ENCODE measurements at places on chromosomes 7 and 10. TPM values are rescaled to one million over a fixed set of nuclear protein-coding genes. Genes with fewer than 3 reads are reported as not detected.
A peak's percentile ranks its signal among the peaks of the same experiment; 100 is the strongest.

DNA sequence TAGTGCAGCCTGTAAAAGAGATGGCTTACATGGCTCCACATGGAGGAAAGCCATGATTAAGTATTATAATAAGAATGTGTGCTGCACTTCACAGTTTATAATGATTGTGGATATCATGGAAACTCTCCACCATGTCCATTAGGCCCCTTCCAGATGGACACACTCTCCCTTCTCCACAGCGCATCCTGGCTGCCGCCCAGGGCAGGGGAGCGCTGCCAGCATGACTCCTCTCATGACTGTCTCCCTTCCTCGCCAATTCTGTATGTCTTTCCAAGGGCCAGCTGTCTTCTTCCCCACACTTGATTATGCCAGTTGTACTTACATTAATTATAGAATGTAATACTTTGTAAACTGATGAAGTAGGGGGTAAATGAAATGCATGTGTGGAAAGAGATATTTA lies 259.3 kb upstream of the TMEM72 start:
- ATAC-seq: no peak

The SLC26A5 gene
- 0.13 TPM for total RNA-seq

DNA sequence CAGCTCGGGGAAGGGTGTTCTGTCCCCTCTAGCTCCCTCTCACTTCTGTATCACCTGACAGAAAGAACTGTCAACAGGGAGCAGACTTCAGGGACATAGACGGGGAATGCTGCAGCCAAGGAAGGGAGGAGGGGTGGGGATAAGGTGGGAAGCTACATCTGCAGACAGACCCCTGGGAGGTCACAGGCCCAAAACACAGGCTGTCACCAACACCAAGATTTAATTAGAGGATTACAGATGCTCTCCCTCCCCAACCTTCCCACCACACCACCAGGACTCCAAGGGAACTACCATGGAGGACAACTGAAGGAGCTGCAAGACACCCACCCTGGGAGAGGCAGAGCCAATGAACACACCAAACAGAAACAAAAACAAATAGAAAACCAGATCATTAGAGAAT lies 425.2 kb upstream of the VSTM2A start:
- ATAC-seq: no peak

GRCh38 chr10:34524369-34525091 lies 290.6 kb downstream of the PARD3 start:
- no peak for ATAC-seq

- ATAC-seq: no peak
Observed at GRCh38 chr7:132095111-132095765, 481.0 kb downstream of the PLXNA4 start.

GRCh38 chr7:130154131-130154500 lies 51.1 kb downstream of the TMEM209 start:
- ATAC-seq: no peak

- ATAC-seq: no peak
Observed at GRCh38 chr10:110052916-110053315, 45.1 kb downstream of the ADD3 start.

DNA sequence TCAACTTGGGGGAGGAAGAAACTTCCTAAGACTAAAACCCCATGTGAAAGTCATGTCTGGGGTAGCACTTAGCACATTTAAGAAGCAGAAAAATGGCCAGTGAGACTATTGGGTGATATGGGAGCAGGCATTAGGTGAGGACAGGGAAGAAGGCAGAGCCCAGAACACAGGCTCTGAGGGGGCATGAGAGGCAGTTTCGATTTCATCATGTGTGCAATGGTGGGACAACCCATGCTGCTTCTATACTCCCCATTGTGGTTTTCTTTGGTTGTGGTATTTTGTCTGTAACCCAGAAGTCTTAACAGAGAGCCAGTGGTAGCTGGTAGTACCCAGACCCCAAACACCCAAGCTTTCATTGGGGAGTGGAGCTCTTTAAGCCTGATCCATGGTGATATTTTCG lies 752.0 kb downstream of the GRID1 start:
- no peak for ATAC-seq

DNA sequence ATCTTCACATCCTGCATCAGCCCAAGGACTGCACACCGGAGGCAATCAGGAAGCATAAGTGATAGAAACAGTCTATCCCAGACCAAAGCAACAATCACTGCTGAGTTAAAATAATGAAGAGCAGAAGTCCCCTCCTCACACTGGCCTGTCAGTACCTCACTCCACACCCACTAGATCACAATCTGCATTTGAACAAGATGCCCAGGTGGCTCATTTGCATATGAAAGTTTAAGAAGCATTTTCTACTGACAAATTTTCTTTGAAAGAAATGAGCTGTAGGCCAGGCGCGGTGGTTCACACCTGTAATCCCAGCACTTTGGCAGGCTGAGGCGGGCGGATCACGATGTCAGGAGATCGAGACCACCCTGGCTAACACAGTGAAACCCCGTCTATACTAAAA lies 77.4 kb downstream of the CUL2 start:
- ATAC-seq: no peak

- ATAC-seq: no peak
Observed at GRCh38 chr10:58586282-58587245, 73.9 kb downstream of the BICC1 start.

DNA sequence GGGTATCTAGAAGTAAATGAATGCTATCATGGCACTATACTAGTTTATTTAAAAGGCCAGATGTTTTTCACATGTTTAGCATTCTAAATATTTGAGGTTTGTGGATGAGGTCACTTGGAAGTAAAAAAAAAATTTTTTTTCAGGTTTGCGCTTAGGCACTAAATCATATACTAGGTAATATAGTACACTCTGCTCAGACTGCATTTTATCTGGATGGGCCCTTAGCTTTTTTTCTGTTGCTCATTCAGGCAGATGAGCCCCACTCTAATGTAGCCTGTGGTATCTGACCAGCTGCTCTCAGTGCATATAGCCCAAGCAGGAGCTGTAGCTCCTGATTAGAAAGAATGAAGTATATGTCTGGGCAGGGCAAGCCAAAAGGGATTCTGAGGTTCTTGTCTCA lies 210.1 kb downstream of the AUTS2 start:
- no peak for ATAC-seq

The ANLN gene
- total RNA-seq: 10.9 TPM

DNA sequence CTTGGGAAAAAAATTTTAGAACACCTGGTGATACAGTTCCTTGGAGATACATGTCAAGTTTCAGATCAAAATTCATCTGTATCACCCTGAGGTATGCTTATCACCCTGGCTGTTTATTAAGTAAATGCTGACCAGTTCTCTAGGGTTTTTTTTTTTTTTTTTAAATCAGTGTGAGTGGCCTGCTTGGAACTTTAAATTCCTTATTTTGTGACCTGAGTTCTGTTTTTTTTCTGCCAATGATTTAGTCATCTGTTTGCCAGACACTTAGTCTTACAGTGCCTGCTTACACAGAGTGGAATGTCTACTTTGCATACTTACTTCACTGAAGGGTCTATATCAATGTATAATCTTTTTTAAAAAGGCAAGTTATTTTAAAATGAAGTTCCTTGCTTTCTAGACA lies 1.8 kb downstream of the TSPAN13 start:
- no peak for ATAC-seq

DNA sequence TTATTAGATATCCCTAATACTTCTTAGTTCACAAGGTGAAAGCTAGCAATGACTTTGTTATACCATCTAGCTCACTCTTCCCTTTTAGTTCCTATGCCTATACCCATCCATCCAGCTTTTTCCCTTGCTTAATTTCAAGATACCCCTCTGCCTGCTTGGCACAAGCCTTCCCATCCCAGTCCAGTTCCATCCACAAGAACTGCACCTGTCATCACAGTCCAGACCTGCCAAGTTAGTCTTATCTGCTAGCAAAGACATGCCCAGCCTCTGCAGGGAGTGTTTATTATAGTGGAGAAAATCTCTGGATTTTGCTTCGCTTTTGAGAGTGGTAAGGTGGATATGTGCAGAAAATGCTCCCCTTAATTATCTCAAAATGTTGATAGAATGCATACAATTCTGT lies 158.2 kb downstream of the ST7 start:
- no peak for ATAC-seq

The LRIT1 gene
- not detected for total RNA-seq

DNA sequence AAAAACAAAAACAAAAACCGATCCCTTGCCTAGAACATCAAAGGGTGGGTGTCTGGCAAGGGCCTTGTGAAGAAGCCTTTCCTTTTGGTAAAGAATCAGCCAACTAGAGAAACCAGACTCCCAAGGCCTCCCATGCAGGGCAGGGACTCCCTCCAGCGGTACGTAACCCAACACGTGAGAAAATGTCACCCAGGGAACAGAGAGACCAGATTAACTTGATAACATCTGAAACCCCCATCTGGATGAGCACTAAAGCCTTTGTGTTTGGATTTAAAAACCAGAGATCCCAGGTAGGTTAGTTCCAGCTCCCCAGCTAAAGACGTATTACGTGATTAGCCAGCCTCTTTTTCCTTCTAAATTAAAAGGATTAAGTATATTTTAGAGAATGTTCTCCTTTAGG lies 3.0 kb upstream of the HABP2 start:
- ATAC-seq: no peak

GRCh38 chr10:42929236-42929635 lies 146.6 kb downstream of the BMS1 start:
- ATAC-seq: no peak

- ATAC-seq: no peak
Observed at GRCh38 chr10:78768876-78769275, 299.9 kb upstream of the ZMIZ1 start.

GRCh38 chr7:70142247-70142932 lies 544.1 kb downstream of the AUTS2 start:
- no peak for ATAC-seq

DNA sequence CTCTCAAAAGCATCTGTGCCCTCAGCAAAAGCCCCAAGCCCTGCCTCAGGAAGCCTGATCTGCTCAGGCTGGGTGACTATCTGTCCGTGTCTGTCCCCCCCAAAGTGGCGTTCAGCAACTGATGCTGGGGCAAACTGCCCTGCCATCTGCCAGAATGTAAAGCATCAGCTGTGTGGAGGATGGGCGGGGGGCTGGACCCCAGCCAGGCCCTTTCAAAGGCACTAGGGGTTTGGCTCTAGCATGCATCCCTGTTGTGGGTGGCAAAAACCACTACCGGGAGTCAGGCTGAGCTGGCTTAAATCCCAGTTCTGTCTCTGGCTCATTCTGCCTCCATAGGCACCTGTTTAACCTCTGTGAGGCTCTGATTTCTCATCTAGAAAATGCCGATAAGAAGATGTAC lies 35.5 kb downstream of the GPRIN2 start:
- no peak for ATAC-seq

GRCh38 chr10:124517461-124517860 lies 55.8 kb downstream of the LHPP start:
- ATAC-seq: no peak

- no peak for ATAC-seq
Observed at GRCh38 chr10:5537684-5538083, 12.9 kb downstream of the CALML3 start.

DNA sequence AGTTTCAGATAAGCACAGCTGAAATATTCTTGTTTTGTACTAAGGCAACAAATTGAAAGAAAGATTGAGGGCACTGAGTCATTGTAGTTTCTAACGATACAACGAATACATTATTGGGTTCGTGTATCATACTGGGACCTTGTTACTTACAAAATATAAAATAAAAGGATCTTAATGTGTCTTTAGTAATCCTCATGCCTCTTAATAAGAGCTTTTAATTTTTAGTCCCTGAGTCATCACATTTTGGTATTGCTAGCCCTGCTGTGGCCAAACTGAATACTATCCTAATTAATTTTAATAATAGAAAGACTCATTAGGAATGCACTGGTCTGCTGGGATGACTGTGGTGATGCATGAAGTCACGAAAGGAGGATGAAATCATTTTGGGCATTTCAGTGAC lies 309.7 kb downstream of the EXOC4 start:
- no peak for ATAC-seq

- no peak for ATAC-seq
Observed at GRCh38 chr7:37118004-37118403, 330.7 kb downstream of the ELMO1 start.

GRCh38 chr10:98331885-98332284 lies 63.9 kb upstream of the LOXL4 start:
- ATAC-seq: no peak

GRCh38 chr7:151925446-151926335 lies 30.6 kb upstream of the GALNTL5 start:
- peak; percentile 65 for ATAC-seq

The IPMK gene
- total RNA-seq: 6.2 TPM

GRCh38 chr7:4113271-4113670 lies 568.8 kb upstream of the FOXK1 start:
- no peak for ATAC-seq

DNA sequence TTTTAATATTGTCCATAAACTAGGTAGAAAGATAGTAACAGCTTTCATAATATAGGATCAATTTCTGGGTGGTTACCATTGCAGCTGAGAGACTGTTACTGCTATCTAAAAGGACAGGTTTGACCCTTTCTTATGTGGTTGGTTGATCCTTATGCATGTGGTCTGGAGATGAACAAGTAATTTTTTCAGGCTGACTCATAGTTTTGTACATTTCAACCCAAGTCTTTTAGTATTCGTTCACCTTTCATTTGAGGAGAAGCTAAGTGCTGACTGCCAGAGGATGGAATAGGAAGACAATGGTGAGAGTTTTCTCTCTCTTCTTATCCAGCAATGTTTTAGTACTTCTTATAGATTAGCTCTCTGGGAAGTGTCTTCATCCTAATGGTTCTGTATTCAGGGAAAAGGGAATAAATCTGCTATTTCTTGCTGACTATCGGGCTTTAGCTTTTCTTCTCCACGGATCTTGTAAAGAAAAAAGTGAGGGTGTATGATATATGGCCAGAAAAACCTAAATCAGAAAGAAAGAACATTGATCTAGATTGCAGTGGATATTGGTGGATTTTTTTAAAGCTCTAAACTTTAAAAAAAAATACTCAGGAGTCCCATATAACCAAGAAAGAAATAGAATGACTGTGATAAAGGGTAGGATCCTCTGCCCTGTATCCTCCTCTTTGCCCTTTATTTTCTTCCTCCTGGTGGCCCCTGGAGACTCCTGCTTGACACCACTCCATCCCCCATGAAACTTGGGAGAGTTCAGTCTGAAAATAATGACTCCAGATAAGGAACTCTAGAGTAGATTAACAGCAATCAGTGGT lies 88.0 kb downstream of the CPED1 start:
- no peak for ATAC-seq
